ENCODE measurements at places on chromosomes 3 and 15.

- DNase-seq = no peak
Observed at GRCh38 chr15:63930034-63930433, 96.3 kb upstream of the HERC1 start.

DNA sequence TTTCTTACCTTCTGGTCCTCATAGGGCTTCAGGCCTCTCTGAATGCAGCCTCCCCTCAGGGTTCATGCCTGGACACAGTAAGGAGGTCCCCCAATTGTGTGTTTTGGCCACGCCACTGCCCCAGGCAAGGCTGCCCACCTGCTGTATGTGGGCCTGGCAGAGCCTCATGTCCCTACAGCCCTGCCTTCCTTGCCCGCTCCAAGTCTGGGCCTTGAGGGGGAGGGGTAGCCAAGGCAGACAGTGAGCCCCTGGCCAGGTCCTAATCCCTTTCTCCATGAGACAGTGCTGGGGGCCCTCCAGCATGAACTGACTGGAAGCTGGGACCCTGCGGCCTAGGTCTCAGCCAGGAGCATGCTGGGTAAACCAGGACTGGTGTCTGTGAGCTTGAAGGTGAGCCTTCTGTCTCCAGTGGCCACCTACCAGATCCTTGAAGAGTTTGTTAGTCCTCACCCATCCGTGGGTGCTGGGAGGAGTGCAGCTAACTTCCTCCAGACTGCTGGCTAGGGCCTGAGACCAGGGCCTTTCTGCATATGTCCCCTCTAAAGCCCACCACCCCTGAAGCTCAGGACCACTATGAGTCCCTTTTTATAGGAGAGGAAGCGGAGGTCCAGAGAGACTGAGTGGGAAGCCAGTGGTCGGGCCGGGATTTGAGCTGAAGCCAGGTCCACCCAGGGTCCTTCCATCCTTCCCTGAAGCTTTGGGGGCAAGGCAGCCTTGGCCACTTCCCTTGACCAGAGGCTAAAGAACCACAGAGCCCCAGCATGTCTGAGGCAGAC lies 8.7 kb downstream of the ZBTB47 start:
- no peak for DNase-seq

DNA sequence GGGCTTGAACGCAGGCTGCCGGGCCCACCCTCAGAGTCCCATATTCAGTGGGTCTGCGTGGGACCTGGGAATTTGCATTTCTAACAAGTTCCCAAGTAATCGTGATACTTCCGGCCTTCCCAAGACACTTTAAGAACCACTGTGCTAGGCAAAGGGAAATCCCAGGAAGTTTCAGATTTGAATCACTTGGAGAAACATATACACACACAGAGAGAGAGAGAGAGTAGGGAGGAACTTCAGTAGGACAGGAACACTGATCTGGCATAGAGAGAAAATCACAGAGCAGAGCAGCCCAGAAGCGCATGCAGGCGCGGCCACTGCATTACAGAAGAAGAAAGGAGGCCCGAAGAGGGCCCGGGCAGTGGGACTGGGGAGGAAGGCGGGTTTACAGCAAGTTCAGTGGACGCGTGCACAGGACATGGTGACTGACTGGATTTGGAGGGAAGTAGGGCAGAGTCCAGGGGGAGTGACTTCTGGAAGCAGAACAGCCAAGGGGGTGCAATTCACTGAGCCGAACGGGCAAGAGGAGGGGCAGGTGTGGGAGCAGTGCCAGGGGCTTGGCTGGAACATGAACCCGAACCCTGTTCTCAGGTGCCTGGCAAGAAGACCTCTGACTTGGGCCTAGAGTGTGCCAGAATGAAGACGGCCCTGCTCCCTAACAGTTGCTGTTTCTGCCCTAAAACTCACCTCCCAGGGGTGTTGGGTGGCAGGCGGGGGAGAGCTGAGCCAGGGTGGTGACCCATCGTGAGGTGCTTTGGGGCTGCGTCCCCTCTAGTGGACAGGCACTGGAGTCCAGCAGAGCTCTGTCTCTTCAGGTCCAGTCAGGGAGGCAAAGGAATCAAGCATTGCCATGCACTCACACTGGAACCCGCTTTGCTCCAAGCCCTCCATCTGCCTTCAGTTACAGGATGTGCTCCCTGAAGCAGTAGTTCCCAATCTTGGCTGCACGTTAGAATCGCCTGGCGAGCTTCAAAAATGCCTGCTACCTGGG lies 101.3 kb upstream of the HES1 start:
- DNase-seq = no peak

DNA sequence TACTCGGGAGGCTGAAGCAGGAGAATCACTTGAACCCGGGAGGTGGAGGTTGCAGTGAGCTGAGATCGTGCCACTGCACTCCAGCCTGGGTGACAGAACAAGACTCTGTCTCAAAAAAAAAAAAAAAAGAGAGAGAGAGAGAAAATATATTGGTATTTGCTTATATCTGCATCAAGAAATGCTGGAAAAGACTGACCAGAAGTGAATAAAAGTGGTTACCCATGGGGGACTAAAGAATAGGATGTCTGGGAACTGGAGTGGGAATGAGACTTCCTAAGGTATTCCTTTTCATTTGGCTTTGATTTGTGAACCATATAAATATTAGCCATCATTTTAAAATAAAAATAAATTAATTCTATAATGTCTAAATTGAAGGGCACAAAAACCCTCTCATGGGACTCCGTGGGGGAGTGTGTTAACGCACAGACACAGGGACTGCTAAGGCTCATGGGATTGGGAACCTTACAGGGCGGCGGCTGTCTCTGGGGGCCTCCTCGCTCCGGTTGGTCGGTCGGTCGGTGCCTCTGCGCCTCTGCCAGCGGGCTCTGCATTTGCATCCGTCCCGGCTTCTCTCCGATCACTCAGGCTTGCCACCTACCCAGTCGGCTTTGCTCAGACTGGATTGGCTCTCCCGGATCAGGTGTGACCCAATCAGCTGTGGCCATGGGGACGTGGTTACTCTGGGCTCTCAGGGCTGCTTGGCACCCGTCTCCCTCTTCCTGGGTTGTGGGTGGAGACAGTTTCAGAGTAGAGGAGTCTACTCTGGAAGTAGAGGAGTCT lies 12.7 kb upstream of the TSPAN3 start:
- peak; percentile 61 for DNase-seq

GRCh38 chr3:114379266-114379665 lies 85.4 kb downstream of the TIGIT start:
- DNase-seq = no peak

GRCh38 chr15:29805043-29805707 lies 17.1 kb downstream of the TJP1 start:
- DNase-seq = peak; percentile 90

GRCh38 chr3:167978071-167978470 lies 117.7 kb downstream of the GOLIM4 start:
- DNase-seq = no peak

DNA sequence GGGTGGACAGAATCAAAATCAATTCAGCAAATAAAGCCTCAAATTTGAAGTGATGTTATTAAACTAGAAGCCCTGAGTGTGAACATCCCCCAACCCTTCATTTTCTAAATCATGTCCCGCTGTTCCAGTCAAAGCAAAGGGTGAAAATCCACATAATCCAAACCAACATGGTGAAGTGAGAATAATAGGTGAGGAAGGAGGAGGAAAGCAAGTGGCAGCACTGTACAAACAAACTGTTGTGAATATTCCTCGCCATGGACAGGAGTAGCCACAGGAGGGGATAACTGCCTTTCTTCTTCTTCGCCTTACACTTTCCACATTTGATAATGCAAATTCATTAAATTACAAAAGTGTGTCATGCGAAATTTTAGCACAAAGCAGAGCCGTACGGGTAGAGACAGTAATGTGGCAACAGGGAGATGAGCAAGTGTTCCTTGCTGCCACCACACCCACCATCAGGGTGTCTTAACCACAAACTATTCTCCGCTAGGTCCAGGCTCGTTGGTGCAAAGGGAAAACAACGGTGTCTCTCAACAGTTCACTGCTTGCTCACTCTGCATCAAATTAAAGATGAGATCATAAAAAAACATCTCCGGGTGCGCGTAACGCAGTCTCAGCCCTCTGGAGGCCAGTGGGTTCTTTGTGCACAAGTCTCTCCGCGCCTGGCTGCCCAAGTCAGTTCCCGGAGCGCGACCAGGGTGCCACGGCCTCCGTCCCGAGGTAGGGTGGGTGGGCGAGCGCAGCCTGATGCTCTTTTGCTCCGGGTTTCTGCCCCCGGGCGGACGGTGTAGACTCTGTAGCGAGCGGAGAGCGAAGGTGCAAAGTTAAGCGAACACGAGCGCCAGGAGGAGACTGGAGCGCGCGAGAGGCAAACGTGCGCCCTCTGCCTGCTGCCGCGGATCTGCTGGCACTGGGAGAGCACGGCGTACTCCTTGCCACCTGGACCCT lies 6.7 kb downstream of the EPHA3 start:
- DNase-seq = peak; percentile 38

DNA sequence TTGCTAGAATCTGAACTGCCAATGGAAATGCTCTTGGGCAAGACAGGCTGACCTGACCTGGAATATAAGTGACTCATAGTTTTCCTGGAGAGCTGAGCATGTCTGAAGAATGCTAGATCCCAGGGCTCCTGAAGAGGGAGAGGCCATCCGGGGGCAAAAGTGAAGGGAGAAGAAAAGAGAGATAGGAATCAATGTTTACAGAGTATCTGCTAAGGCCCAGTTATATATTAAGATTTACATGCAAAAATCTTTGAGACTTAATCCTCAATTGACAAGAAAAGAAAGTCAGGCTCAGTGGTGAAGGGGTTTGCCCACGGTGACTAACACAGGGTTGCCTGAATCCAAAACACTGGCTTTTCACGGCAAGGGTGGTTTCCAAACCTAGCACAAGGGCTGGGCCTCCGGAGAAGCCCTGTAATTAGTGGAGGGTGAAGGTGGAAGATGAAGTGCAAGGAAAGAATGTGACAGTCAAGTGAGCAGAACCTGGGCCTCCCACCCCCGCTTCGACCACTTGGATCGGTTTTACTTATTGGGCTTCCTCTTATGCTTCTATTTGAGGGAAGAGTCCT lies 91.7 kb upstream of the FGF12 start:
- DNase-seq = peak; percentile 85

- DNase-seq = peak; percentile 45
Observed at GRCh38 chr15:65275728-65276126, 11.0 kb downstream of the PARP16 start.

DNA sequence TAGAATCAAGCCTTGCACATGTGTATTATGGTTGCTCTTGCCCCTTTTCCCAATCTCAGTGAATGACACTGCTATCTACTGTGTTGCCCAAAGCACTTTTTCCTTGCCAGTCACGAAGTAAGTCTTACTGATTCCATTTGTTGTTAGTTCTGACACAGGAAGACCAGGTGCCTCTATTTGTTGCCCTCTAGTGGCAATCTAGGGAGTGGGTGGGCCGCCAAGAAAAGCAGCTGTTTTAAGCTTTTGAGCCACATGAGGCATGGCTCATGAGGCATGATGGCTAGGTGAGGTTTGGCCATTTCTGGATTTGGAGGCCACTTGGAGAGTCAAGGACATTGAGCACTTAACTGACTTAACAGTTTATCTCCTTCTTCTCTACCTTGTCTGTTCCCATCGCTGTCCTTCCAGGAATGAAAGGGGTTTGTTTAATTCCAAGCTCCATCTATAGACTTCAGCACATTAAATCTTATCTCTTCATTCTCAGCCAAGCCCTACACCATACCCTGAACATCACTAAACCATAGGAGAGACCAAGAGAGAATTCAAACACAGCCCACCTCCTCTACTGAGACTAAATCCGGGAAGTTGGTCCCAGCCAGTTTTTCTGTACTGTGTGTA lies 103.1 kb downstream of the HCN4 start:
- DNase-seq = peak; percentile 49

- DNase-seq = no peak
Observed at GRCh38 chr3:155745795-155746550, 1.1 kb upstream of the PLCH1 start.

- no peak for DNase-seq
Observed at GRCh38 chr15:78372880-78373279, 32.7 kb downstream of the CRABP1 start.

GRCh38 chr15:25178835-25179672 lies 224.3 kb downstream of the SNRPN start:
- DNase-seq = no peak

GRCh38 chr3:45868213-45868612 lies 18.1 kb upstream of the CCR9 start:
- DNase-seq = no peak
